ENCODE measurements at places on chromosomes 5 and 9. TPM values are rescaled to one million over a fixed set of nuclear protein-coding genes. Genes with fewer than 3 reads are reported as not detected.

The GABRA1 gene
- total RNA-seq, result not detected

The PCYOX1L gene
- 13.5 TPM for total RNA-seq

The IFNA17 gene
- not detected for total RNA-seq

The ANKRD55 gene
- total RNA-seq, result not detected

The GFPT2 gene
- 1.6 TPM for total RNA-seq

The MBLAC2 gene
- total RNA-seq, result 13.3 TPM

DNA sequence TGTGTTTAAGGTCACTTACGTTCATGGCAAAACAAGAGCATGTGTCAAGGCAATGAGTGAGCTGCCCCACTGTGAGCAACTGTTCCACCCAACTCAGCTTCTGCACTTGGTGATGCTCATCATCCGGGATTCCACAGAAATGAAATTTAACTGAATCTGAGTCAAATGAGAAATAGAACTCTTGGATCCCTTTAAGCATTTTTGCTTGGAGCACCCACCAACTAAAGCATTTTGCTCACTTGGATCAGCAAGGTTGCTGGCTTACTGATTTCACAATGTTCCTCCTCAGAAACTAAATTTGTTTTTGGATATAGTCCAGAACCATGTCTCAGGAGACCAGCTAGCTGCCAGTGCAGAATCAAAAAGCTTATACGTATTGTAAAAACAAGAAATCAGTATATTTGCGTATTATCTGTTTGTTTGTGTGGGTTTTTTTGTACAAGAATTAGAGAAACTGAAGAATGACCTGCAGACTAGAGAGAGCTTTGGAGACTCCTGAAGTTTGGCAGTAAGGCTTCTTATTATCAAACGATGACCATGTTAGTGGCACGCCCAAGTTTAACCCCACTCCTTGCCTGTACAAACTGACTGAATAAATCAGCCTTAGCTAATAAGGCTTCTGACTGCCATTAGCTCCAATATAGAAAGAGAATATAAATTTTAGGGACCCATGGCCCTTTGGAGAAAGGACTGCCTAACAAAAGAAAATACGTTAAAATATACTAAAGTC is 153.8 kb upstream of the FST start:
- no peak for DNase-seq

GRCh38 chr5:64811050-64811640 is 42.4 kb downstream of the CWC27 start:
- DNase-seq, result peak; percentile 56
